ENCODE measurements at places on chromosomes 3 and 15.

DNA sequence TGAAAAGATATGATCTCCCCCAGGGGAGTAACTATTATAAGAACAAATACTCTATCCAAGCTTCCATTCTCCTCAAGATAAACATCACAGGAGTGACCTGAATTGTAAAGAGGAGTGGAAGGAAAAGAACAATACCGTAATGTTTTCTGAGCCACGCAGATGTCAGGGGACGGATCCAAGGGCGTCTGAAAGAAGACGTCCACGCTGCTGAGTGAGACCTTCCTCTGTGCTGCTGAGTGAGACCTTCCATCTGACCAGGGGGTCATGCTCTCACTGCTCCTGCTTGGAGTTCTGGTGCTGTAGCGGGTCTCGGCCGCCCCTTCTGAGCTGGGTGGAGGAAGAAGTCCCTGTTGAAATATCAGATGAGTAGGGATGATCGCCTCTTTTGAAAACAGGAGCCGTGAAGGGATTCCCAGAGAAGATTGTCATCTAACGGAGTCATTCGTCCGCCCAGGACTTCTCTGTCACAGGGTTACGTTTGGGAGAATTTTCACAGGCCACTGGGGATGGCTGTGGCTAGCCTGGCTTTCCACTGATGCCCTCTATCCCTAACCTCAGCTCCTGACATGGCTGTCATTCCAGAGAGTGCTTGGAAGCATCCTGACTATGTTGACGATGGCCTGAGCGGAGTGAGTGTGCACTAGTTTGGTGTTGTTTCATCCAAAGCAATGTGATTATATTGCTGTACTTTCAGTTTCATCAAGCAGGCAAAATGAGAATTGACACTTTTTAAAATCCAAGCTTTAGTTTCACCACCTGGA lies 184.9 kb downstream of the APBA2 start:
- DNase-seq, result no peak

DNA sequence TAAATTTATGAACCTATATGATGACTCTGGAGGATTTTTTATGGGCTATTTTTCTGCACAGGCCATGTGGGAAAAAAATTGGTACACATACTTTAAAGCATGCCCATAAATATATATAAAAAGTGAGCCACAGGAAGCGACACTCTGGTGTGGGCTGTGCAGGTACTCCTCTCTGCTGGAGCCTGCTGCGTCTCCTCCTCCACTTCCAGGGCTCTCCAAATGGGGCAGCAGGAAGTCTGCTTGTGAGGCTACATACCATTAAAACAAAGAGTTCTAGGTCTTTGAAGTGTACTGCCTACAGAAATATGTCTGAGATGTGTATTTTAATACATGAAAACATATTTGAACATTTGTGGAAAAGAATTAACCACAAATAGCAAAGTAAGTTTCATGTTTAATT lies 135.1 kb downstream of the CTNNB1 start:
- DNase-seq, result no peak

DNA sequence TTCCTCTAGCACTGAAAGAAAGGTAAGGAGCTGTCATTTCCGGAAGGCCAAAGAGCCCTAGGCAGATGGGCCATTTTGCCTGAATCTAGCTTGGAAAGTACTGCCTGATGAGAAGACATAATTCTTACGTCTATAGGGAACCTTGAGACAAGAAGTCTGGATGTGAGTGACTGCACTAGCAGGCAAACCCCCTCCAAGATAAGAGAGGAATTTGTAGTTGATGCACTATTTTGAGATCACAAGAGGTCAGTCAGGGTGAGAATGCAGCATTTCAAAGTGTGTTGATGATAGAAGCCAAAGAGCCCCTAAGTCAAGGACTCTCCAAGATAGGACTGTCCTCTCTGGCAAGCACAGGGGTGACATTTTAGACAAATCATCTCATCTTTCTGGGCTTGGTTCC lies 99.2 kb downstream of the HES1 start:
- DNase-seq, result no peak

- DNase-seq, result no peak
Measured at GRCh38 chr3:173644086-173645082, 246.8 kb downstream of the NLGN1 start.

- DNase-seq, result no peak
Measured at GRCh38 chr3:39780352-39780751, 29.1 kb upstream of the MYRIP start.

GRCh38 chr3:169362301-169362700 lies 301.2 kb downstream of the MECOM start:
- DNase-seq, result no peak

DNA sequence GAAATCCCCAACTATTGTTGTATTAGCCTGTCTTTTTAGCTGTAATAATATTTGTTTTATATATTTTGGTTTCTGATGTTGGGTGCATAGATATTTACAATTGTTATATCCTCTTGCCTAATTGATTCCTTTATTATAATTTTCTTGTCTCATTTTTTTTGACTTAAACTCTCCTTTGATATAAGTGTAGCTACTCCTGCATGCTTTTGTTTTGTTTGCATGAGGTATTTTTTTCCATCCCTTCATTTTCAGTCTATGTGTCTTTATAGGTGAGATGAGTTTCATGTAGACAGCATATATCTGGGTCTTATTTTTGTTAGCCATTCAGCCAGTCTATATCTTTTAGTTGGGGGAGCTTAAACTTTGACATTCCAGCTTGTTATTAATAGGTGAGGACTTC lies 37.4 kb downstream of the FAIM start:
- no peak for DNase-seq

DNA sequence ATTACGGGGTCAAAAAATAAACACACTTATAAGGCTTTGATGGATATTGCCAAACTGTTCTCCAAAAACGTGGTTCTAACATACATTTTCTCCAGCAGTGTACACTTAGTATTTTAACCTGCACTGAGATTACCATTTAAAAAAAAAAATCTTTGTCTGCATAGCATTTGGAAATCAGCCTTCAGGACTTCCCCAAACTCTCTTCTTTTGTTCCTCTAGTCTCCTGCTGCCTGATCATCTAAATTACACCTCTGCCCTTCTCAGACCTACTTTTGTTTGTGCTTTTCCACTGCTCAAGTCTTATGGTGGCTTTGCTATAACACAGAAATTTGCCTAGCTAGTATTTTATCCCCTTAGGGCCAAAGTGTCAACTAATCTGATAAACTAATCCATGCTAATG lies 3.8 kb downstream of the NCEH1 start:
- no peak for DNase-seq

DNA sequence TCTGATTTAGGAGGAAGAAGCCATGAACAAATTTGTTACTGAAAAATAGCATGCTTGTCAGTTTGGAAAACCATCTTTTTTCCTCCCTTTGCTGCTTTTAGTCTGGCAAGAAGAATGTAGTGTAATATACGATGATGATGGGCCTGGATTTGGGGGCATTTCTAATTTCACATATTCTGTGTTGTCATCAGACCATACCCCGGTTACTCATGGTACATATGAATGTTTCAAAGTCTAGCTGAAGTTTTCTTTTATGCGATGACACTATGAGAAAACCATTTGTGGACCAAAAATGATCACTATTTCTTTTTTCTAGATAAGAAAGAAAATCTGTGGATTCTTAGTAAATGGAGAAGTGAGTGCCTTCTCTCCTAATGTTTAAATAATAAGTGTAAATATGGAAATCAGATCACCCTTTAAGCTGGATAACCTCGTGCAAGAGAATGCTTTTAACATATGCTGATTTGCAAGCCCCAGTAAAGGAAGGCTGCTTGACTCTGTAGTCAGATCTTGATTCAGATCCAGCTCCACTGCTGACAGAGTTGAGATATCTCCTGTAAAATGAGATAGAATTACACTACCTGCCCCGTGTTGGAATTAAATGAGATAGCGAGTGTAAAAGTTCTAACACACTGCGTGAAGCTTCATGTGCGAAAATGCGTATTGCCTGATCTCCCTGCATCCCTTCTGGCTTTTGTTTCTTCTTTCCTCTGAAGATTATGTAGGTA lies 3.0 kb downstream of the MEF2A start:
- no peak for DNase-seq

- DNase-seq, result no peak
Measured at GRCh38 chr15:95693917-95694316, 636.6 kb upstream of the NR2F2 start.

DNA sequence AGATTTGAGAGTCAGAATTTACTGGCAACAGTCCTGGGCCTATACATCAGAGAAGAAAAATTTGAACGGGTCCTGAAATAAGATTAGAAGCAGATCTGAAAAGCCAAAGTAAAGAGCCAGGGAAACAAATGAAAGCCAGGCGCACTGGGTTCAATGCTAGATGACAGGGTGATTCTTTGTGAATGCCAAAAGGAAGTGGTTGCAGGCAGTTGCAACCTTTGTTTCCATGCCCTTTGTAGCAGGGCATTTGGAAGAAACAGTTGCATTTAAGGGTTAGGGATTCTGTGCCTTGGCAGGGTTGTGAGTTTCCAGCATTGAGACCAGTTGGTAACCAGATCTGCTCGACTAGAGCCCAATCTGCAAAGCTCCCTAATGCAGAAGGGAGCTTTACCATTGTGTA lies 36.4 kb upstream of the MTHFS start:
- DNase-seq, result no peak

GRCh38 chr3:71821116-71821515 lies 36.2 kb upstream of the PROK2 start:
- DNase-seq, result no peak

- DNase-seq, result no peak
Measured at GRCh38 chr3:181881749-181882148, 170.0 kb downstream of the SOX2 start.

- DNase-seq, result no peak
Measured at GRCh38 chr3:15102836-15103235, 3.9 kb upstream of the RBSN start.

DNA sequence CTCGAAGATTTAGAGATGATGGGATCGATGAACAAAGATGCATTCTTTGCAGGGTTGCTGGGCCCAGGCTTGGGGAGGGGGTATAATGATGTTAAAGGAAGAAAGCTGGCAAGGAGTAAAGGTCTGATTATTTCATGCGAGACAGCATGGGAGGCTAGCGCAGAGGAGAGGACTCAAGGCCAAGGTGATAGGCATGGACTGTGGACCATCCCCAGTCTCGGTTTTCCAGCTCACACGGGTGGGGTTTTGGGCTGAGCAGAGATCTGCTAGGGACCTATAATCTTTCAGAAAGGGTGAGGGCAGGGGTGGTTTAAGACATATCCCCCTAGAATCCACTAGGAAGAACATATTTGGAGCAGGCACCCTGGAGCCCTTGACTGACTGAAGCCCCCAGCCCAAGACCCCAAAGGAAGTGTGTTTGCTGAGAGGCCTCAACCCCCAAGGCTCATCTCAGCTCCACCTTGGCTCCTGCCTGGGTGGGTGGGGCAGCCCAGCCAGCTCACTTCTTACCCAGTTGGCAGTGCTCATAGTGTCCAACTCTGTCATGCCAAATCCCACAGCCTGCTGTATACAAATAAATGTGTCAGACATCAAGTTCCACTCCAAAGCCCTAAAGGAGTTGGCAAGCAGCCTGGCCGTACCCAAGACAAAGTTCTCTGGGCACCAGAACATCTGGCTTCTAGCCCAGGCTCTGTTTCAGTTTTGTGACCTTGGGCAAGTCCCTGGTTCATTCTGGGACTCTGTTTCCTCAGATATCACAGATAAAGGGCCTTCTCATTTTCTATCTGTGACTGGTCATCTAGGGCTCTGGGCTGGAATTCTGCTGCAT lies 17.9 kb downstream of the ACSBG1 start:
- DNase-seq, result no peak

GRCh38 chr3:149969940-149970715 lies 567 bp downstream of the PFN2 start:
- peak; percentile 54 for DNase-seq

DNA sequence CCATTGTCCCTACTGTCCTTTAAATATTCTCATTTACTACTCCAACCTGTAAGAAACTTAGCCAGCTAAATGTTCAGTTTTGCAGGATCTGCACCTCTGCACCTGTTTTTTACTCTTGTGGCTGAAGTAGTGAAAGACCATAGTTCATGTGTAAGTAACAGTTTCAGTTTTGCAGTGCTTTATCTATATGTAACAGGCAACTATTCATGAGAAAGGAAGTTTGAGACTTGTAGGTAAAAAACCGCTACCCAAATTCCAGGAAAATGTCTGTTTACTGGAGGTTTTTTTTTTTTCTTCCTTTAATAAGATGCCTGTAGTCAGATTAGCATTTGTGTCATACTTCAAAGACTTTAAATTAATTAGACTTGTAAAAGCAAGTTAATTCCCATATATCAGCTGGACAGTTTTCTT lies 25.4 kb upstream of the MBNL1 start:
- DNase-seq, result no peak

GRCh38 chr3:178233371-178234071 lies 302.7 kb upstream of the KCNMB2 start:
- no peak for DNase-seq

DNA sequence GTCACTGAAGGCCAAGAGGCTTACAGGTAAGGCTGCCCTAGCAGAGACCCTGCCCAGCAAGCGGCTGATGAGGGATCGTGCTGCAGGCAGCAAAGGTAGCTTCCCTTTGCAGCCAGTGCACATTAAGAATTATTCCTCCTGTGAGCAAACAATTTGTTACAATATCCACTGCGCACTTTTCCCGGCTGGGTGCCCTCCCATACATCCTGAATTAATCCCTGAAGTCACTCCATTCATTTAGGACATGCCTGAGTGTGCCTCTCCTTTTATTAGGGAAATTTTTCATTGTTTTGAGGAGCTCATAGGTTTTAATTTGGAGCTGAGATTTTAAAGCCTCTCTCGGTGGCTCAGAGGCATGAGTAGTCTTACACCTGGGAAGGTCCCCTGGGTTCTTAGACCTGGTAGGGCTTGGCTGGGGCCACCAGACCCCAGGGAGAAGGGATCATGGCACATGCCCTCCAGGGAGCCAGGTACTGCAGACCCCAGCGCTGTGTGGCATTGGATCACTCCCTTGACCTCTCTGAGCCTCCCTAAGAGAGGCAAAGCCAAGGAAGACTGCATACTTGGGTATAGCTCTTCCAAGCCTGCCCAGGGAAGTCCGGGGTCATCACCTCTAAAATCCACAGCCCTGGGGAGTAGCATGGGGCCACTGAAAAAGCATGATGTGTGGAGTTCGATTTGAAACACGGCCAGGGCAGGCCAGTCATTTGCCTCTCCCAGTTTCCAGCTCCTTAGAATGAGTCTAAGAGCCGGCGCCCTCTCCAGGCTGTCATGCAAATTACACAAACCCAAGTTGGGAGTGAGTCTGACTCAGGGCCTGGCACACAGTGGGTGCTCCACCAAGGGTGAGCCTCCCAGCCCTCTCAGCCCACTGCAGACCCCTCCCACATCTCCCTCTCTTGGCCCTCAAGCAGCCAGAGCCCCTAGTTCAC lies 151.9 kb upstream of the LINGO1 start:
- peak; percentile 18 for DNase-seq

- no peak for DNase-seq
Measured at GRCh38 chr3:53671192-53671960, 174.8 kb downstream of the CHDH start.

DNA sequence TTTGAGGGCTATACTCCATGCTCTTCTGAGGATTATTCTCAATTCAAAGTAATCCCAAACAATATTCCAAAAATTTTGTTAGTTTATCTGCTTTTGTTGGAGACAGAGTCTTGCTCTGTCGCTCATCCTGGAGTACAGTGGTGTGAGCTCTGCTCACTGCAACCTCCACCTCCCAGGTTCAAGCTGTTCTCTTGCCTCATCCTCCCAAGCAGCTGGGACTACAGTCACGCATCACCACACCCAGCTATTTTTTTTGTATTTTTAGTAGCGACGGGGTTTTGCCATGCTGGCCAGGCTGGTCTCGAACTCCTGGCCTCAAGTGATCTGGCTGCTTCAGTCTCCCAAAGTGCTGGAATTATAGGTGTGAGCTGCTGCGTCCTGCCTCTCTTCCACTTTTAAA lies 39.1 kb downstream of the MEF2A start:
- DNase-seq, result no peak

All from activated T-cell treated with anti-CD3 and anti-CD28 coated beads for 48 hours (primary cell).